AG08396 (cell line): ENCODE measurements at places on chromosomes 5 and 9.
A peak's percentile ranks its signal among the peaks of the same experiment; 100 is the strongest.

DNA sequence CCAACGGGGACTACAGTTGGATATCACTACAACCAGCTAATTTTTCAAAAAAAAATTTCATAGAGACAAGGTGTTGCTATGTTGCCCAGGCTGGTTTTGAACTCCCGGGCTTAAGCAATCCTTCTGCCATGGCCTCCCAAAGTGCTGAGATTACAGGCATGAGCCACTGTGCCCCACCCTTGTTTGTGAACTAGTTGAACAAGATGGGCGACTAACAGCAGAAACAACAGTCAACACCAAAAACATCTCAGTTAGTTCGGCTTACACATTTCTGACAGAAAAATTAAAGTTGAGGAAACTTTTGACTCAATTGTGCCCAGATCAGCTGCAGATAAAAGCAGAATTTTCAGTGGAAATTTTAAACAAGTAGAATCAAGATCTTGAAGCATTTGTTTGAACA, 470.1 kb downstream of the TLE4 start:
- DNase-seq: no peak

DNA sequence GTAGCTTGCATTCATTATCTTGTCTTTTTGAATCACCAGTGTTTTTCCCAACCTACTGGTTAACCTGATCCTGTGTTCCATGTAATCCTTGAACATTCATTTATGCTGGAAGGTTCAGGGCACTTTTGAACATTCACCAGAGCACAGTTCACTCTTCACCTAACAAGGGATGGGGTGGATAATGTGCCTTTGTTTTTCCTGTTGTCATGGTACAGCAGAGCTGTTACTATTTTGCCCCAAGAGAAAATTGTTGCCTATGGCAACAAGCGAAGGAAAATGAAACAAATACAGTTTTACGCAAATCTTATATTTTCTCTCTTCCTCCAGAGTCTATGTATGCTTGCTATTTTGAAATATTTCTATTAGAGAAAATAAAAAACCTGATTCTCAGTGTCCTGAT, 60.3 kb upstream of the RIOK2 start:
- DNase-seq: no peak

DNA sequence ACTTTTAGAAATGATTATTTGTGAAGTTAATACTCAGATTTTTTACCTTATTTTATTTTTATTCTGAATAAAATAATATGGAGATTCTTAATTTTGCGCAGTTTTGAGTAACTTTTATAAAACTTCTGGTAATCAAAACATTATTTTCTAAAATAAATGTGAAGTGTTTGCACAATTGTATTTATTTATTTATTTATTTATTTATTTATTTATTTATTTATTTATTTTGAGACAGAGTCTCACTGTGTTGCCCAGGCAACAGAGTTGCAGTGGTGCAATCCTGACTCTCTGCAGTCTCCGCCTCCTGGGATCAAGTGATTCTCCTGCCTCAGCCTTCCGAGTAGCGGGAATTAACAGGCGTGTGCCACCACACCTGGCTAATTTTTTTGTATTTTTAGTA, 73.5 kb downstream of the RPS6 start:
- DNase-seq: no peak

- peak; percentile 7 for DNase-seq
These were observed 69.3 kb downstream of the ANKRD31 start for GRCh38 chr5:75167345-75167744.

- DNase-seq: peak; percentile 46
These were observed 6.8 kb downstream of the LSM11 start for GRCh38 chr5:157750320-157750719.

DNA sequence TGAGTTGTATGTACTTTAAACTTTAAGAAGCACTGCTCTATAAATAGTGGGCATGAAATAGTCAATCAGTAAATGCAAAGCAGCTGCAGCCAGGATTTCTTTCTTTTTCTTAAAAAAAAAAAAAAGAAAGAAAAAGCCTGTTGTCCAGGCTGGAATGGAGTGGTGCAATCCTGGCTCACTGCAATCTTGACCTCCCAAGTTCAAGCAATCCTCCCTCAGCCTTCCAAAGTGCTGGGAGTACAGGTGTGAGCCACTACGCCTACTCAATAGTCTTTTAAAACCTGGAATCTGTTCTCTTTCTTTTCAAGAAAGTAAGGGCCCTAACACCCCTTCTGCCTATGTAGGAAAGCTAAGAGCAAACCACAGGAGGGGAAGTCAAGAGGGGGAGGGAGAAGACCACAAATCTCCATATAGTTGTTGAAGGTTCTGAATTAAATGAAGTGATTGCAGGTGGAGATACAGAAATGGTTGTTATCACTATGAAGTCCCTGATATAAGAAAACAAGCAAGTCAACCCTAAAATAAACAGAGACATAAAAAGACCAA, 20.6 kb upstream of the TPD52L3 start:
- no peak for DNase-seq

DNA sequence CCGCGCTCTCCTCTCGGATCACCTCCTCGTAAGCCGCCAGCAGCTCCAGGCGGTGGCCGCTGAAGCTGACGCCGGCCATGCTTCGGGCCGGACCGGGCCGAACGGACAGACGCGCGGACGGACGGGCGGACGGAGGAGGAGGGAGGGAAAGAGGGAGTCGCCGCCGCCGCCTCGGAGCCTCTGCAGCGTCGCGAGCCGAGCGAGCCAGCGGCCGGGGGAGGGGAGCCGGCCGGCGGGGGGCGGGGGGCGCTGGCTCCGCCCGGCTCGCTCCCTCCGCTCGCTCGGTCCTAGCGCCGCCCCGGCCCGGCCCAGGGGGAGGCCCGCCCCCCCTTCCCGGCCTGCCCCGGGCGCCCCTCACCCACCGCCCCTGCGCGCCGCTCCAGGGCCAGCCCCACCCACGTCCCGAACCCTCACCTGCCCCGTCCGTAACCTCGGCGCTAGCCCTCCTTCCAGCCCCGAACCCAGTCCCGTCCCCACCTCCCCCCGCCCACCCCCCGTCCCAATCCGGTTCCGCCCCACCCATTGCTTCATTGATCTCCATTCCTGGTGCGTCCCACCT, at the start of gene DBN1:
Gene DBN1 (minus strand): TSS at position 192 of the 559 bp plus-strand sequence. CDS start 113 bp downstream, at position 79.
- peak; percentile 92 for DNase-seq

GRCh38 chr9:136107953-136108647, 10.6 kb downstream of the TMEM250 start:
- DNase-seq: no peak

DNA sequence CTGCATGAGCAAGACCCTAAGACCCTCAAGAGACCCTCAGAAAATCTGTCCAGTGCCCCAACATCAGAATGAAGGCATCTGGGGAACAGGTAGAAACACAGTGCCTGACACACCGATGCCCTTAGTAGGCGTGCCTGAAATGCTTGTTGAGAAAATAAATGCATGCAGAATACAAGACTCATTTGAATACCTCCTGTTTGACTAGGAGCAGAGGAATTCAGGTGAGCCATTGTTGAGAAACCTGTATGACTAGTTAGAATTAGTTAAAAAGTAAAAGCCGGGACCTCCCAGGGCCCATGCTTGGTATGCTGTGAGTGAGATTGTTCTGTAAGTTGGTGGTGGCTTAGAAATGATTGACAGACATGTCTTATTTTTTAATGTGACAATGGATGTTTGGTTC, 55.0 kb downstream of the WWC1 start:
- DNase-seq: no peak

DNA sequence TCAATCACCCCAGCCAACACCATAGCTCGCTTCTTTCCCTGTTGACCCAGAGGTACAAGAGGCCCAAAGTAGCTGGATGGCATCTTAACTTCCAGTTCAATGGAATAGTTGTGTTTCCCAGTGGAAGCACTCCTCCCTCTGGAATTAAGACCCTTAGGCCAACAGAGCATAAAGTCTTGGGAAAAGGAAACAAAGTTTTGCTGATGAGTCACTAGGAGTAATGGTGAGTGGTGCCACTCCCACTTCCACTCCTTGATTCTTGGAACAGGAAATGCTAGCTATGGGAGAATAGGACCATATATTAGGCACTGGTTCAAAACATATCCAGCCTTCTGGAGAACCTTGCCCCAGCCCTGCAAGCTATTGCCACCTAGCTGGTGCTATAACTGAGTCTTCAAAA, 44.7 kb upstream of the LMX1B start:
- DNase-seq: no peak

- peak; percentile 88 for DNase-seq
These were observed 47.6 kb upstream of the EXOC3 start for GRCh38 chr5:395156-395920.

- DNase-seq: no peak
These were observed 1578.8 kb upstream of the WWC1 start for GRCh38 chr5:166712447-166713185.

- DNase-seq: no peak
These were observed 27.3 kb downstream of the PROP1 start for GRCh38 chr5:177968661-177969211.

DNA sequence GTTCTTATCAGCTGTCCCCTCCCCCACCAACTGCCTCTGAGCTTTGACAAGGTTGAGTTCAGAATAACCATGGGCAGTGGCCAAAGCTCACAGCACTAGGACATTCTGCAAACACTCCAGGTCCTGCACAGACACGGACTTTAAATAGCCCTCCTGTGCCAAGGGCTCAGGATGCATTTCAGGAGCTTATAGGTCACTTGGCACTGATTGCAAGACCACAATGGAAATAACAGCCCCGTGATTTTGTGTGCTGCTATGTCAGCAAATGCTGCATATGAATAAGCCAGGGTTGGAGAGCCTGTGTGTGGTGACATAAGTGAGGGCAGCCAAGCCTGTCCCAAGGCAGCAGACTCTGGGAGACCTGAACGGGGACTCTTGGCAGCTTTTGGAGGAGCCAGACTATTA, 150.7 kb downstream of the DMRT2 start:
- no peak for DNase-seq
